CD4-positive, alpha-beta T cell treated with Interleukin-21 for 1 hour (primary cell): ENCODE measurements at places on chromosomes 12 and 14.

DNA sequence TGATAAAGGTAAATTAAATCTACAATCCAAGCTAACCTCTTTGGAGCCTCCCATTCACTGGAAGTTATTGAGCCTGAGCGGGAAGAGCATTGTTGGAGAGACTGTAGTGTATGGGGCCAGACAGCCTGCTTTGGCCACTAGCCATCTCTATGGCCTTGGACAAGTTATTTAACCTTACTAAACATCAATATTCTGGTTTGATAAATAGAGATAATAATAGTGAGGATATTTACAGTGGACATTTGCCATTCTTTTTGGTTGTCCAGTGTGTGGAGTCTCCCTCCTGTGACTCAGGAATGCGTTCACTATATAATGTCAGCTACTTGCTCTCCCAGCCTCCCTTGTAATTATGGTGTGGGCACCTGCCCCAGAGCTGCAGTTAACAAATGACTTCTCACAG lies 216.1 kb downstream of the SLC38A4 start:
- no peak for DNase-seq

DNA sequence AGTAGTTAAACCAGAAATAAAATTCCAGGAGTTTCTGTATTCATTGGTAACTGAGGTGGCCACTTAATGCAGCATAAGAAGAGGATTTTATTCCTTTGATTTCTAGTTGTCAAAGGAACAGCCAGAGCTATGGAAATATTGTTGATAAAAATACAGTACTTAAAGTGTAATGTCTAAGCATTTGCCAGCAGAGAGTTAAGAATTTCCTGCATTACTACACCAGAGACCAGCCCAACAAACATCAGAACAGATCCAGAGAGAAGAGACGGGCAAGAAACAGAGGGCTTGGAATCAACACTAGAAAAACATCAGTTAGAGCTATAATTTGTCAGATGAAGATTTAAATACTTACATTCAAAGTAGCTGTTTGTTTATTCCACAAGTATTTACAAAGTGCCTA lies 77.9 kb downstream of the ST8SIA1 start:
- DNase-seq = no peak

DNA sequence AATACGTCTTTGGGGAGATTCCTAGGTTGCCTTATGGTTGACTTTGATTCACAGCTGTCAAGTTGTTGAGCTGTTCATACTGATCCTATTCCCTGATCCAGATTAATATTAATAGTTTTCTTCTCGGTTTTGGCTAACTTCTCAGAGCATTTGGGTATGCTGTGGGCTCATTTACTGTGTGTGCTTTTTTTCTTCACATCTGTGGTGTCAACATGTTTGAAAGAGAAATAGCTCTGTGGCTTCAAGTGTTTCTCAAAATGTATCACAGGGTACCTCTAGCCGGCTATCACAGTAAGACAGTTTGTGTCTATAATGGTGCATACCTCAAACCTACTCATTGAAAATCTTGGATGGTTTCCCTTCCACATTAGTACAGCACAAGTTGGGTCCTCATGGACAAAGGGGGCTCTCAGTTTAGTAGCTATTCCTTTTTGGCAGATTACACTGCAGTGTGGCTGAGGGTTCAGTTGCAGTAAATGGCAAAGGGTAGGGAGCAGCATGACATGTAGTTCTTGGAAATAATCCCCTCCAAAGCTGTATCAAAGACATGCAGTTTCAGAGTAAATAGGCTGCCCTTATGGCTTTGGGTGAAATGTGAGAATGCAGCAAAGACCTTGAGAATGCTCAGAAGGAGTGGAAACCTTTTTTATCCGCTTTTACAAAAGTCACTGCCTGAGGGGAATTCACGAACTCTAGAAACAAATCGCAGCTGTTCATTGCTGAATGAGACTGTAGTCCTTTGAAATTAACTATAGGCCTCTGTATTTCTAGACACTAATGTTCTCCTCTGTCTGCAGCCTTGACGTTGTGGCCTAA lies 102.4 kb upstream of the ATF1 start:
- DNase-seq = no peak

DNA sequence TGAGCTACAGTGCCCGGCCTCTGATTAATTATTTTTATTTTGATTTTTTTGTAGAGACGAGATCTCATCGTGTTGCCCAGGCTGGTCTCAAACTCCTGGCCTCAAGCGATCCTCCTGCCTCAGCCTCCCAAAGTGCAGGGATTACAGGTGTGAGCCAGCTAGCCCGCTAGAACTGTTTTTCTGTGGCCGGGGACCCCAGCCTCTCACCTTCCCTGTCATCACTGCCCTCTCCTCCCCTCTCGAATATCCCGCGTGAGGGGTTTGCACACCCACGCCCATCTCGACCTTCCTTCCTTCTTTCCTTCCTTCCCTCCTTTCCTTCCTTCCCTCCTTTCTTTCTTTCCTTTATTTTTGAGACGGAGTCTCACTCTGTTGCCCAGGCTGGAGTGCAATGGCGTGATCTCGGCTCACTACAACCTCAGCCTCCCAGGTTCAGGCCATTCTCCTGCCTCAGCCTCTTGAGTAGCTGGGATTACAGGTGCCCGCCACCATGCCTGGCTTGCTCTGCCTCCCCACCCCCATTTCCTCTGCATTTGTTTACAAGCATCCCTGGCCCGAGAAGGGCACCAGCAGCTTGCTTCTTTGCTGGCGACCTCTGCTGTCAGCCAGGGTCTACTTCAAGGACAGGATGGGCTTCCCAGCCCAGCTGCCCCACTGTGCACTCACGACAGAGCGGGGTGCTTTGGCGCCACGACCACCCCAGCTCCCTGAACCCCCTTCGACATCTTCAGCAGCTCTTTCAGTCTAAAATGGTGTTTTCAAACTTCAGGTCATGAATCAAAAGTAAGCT lies 4.3 kb upstream of the TRAF3 start:
- no peak for DNase-seq

DNA sequence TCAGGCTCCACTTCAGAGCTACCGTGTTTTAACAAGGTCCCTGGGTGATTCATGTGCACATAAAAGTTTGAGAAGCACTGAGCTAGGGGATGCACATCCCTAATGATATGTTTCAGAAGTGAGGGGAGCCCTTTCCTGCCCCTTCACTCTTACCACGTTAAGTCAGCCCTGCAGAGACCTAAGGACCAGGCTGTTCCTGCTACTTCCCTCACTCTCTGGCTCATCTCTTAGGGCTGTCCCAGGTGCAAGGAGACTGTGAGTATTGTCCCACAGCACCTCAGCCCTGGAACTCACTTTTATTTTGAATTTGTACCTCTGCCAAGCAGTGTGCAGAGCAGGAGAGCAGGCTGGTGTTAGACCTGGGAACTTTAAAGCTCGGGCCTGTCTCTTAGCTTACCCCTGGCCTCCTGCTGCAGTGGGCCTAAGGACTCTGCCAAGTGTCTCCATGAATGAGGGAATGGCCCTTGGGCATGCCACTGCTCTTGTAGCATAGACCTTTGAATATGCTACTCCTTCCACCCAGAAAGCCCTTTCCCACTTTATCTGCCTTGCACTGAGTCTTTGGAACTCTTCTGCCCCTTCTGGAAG lies 11.0 kb upstream of the SUSD6 start:
- no peak for DNase-seq

- DNase-seq = no peak
These were observed 123.9 kb downstream of the PRMT8 start for GRCh38 chr12:3614806-3615466.

DNA sequence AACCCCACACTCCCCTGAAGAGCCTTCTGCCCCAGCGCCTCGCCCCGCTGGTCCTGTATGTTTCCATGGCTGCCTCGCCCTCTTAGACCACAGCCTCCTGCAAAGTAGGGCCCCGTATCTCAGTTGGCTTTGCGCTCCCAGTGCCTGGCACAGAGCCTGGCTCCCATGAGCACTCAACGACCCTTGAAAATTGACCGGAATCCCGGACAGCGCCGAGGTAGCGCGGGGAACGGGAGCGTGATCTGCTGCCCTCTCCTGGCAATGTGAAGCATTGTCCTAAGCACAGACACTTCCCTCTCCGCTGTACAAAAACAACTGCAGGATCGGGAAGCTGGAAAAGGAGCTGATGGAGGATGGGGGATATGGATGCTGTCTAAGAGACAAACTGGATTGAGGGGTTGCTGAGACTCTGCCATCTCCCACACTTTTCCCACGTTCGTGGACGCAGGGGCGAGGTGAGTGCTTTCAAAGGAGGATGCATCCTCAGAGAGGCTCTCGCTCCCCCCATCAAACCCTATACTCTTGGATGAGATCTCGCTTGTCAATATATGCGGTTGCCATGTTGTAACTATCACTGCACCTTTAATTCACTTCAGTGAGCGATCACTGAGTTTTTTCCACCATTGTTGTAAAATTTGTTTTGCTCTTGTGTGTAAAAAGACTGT lies 10.7 kb upstream of the FKBP4 start:
- DNase-seq = peak; percentile 51

DNA sequence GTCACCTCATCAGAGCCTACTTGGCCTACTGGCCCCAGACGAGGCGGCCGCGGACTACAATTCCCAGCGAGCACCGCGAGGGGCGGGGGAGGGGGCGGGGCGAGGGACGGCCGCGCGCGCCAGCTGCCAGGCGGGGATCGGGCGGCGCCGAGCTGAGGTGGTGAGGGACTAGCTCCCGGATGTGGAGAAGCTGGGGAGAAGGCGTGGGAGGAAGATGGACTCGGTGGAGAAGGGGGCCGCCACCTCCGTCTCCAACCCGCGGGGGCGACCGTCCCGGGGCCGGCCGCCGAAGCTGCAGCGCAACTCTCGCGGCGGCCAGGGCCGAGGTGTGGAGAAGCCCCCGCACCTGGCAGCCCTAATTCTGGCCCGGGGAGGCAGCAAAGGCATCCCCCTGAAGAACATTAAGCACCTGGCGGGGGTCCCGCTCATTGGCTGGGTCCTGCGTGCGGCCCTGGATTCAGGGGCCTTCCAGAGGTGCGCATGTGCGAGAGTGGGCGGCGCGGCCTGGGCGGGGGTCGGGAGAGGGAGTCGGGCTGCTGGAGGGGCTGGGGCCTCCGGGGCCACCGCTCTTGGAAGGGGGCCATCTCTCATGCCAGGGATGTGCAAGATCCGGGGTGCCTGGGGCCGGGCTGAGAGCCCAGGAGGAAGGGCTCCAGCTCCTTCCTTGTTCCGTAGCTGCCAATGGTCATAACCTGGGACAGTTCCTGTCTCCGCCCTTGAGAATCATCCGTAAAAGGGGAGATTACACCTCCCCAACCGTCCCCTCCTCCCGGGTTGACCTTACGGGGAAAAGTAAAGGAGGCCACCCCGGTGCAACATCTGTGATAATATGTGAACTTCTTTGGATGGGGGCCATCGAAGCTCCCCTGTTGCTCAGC lies at the start of gene CMAS:
Gene CMAS, plus strand, starts transcription at position 129 of the 878 bp plus-strand sequence. Its CDS starts 86 bp downstream, at position 215.
- peak; percentile 82 for DNase-seq

- no peak for DNase-seq
These were observed 497.7 kb downstream of the FUT8 start for GRCh38 chr14:65910108-65910786.

DNA sequence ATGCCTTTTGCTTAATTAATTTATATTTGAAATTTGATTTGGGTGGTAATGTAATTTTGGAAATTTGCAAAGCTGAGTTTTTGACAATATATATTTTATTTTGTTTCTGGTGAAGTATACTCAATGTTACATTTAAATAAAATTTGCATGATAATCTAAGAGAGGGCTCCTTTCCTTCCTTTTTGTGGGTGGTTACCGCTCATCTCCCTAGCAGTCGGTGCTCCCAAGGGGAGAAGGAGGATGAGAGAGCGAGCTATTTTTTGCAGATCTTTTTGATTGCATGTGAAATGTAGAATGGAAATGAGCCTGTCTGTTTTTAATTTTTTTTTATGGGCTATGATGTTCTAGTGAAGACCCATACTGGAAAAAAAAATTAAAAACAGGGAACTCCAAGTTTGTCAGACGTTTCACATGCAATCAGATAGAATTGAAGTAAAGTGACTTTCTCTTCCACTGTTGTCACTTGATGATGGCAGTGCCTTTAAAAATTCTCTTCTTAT lies 39.8 kb downstream of the MSRB3 start:
- no peak for DNase-seq

GRCh38 chr12:120720234-120720986 lies 5.2 kb upstream of the ACADS start:
- no peak for DNase-seq

DNA sequence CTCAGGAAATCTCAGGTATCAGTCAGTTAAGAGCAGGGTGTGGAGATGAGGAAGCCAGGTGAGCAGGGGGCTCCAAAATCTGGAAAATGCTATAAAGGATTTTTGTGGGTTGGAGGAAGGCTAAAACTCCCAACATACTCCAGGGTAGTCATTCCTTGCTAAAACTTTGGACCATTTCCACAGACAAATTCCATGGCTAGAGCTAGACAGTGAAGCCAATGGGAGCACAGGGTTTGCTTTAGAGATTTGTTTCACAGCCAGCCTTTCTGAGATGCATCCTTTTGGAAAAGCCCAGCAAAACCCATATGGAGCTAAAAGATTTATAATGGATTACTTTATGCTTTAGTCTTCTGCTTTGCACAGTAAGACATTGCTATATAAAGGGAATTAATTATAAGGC lies 146.5 kb downstream of the SAMD4A start:
- DNase-seq = no peak
